Ovary (tissue), 10 donors: ENCODE measurements at places on chromosomes 11 and 22. TPM values are rescaled to one million over a fixed set of nuclear protein-coding genes. Genes with fewer than 3 reads are reported as not detected.

RFPL1 gene
- polyA plus RNA-seq: not detected

GRCh38 chr22:27032091-27032761 lies 374.8 kb downstream of the MIAT start:
- DNase-seq: peak; percentile 44

GRCh38 chr11:44235765-44236201 lies 74.2 kb downstream of the ALX4 start:
- DNase-seq: no peak

DNA sequence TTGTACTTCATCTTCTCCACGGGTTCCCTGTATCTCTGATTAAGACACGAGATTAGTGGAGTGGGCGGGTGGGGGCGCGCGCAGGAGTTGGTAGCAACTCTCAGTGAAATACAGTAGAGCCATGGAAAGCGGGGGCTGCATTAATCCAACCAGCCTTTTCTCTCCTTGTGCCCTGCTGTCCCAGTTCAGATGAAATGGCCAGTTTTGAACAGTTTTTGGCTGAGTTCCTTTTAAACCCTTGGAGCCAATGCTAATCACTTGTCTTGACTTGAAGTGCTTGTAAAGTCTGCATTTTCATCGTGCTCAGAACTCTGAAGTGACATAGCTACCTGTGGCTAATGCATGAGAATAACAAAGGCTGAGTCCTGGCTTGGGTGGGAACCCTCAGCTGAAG lies 734 bp upstream of the TMEM123 start:
- DNase-seq: no peak

DNA sequence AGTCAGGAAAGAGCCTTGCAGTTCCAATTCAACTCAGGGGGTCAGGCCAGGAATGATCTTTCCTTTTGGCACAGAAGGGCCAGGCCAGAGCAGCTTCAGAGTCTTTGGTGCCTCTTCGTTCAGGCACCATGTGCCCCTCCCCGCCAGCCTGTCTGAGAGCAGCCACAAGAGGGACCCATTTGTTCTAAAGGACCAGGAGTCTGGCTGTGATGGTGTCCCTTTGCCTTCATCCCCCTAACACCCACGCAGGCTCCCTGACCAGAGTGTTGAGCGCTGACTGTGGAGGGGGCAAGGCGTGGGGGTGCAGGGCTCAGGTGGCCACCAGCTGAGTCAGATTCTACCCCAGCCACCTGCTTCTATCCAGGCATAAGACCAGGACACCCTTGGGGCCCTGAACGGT lies 156.4 kb downstream of the TTC17 start:
- DNase-seq: no peak

DNA sequence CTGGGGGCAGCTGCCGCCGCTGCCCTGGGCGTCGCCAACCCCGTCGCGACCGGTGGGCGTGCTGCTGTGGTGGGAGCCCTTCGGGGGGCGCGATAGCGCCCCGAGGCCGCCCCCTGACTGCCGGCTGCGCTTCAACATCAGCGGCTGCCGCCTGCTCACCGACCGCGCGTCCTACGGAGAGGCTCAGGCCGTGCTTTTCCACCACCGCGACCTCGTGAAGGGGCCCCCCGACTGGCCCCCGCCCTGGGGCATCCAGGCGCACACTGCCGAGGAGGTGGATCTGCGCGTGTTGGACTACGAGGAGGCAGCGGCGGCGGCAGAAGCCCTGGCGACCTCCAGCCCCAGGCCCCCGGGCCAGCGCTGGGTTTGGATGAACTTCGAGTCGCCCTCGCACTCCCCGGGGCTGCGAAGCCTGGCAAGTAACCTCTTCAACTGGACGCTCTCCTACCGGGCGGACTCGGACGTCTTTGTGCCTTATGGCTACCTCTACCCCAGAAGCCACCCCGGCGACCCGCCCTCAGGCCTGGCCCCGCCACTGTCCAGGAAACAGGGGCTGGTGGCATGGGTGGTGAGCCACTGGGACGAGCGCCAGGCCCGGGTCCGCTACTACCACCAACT lies 1.0 kb downstream of the FUT4 start:
- DNase-seq: peak; percentile 64

GRCh38 chr11:9180784-9181183 lies 84.4 kb downstream of the DENND5A start:
- DNase-seq: no peak

DNA sequence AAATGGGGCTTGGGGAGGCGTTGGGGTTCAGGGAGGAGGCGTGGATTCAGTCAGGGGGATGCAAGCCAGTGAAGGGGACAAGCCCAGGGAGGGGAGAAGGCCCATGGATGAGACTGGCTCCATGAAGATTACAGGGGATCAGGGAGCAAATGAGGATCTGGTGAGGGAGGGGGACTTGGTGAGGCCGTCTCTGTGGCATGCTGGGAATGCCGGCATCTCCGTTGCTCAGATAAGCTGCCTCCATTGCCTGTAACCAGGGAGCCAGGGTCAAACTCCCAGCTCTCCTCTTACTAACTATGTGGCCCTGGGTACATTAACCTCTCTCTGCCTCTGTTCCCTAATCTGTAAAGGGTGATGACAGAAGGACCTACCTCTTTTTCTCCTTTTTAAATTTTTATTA lies 38.7 kb downstream of the TPBGL start:
- DNase-seq: no peak

GRCh38 chr11:14546672-14547071 lies 26.5 kb upstream of the PSMA1 start:
- DNase-seq: no peak

DNA sequence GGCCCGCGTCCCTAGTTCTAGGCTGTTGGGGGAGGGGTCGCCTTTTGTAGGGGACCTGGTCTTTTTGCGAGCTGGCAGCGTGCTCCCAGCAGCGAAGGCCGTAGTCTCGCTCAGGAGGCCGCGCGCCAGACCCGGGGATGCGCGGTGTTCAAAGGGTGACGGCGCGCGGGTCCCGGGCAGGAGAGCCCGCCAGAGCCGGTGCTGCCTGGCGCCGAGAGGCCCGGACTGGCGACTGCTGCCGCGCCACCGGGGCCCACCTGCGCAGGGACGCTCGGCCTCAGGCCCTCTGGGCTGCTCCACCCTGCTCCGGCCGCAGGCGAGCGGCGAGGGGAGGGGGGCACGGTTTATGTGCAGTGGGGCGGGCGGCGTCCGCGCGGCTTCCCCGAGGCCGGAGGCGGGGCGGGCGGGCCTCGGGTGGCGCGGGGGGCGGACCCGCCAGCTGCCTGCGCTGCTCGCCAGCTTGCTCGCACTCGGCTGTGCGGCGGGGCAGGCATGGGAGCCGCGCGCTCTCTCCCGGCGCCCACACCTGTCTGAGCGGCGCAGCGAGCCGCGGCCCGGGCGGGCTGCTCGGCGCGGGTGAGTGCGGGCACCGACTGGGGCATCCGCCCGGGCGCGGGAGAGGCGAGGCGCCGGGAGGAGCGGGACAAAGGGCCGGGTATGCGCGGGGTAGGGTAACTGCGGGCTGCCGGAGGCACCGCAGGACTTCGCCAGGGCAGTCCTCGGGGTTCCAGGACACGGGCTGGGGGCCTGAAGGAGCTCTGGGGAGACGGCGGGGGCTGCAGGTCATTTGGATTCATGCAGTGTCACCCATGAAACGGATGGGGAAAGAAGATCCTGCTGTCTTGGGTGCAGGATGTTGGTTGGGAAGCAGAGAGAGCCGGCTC lies at the start of gene PRSS23:
Gene PRSS23, plus strand, starts transcription at position 467 of the 884 bp plus-strand sequence. CDS start 7,102 bp downstream, outside the sequence.
- peak; percentile 81 for DNase-seq

- no peak for DNase-seq
These were observed 89.7 kb downstream of the LARGE2 start for GRCh38 chr11:46012185-46012584.

GRCh38 chr11:77053217-77054015 lies 13.4 kb upstream of the CAPN5 start:
- DNase-seq: no peak

DNA sequence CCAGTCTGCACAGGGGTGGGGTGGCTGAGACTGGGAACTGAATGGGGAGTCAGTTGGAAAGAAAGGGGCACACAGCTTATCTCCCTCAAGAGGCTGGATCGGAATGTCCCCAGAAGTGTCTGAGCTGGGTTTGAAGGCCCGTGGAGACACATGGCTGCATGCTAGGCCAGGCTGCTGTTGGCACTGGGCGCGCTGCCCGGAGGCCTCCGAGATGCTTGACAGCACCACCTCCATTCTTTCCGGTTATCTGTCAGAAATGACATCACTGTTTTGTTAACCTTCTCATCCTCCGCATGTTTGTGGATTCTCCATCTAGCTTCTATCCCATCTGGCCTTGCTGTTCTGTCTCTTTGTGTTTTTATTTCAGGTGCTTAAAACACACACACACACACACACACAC lies 85.5 kb downstream of the APIP start:
- DNase-seq: no peak

DNA sequence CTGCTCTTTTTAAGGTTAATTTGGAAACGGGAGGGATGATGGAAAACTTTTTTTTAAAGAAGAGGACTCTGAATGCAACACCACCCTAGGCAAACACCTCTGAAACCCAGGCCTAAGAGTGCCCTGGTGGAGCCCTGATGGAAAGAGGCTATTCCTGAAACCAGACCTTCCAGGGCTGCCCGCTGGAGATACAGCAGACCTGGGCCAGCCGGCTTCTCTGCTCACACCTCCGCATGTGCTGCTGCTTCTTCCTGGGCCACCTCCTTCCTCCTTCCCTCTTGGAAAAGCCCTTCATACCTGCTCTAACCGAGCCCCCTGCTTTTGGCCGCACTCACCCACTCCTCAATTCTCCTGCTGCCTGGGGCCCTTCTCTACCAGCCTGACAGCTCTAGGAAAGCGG lies 37.9 kb downstream of the DUSP8 start:
- DNase-seq: no peak

DNA sequence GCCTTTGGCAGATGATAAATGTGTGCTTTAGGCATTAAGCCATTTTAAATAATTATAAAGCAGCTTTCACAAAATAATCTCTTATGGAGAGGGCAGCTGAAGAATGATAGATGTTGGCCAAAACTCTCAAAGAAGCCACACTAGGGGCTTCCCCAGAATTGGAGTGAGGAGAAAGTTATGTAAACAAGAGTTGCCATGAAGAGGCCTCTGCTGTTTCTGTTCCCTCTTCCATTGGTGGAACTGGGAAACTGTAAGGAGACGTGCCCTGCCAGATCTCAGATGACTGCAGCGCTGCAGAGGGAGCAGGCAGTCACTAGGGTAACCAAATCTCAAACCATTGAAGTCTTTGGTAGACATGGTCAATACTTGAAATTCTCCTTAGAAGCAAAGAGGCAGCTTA lies 19.4 kb upstream of the APLP2 start:
- no peak for DNase-seq

DNA sequence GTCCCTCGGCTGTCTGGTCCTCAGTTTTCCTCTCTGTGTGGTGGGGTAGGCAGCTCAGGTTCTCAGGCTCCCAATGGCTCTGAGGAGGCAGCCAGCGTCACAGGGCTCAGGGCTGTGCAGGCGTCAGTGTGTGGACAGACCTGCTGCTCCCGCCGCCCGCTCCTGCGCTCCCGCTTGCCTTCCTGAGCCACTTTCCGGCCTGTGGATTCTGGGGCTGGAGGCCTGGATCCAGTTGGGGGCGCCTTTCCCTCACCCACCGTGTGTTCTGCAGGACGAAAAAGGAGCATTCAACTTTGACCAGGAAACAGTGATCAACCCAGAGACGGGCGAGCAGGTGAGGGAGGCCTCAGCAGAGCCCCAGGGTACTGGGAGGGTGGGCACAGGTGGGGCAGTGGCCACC lies 14.7 kb downstream of the DPP3 start:
- no peak for DNase-seq

NAALAD2 gene
- 3.2 TPM for polyA plus RNA-seq

- DNase-seq: peak; percentile 6
These were observed 8.3 kb downstream of the TRIM29 start for GRCh38 chr11:120129570-120129969.

- no peak for DNase-seq
These were observed 76.0 kb downstream of the UBASH3B start for GRCh38 chr11:122731500-122731913.

DNA sequence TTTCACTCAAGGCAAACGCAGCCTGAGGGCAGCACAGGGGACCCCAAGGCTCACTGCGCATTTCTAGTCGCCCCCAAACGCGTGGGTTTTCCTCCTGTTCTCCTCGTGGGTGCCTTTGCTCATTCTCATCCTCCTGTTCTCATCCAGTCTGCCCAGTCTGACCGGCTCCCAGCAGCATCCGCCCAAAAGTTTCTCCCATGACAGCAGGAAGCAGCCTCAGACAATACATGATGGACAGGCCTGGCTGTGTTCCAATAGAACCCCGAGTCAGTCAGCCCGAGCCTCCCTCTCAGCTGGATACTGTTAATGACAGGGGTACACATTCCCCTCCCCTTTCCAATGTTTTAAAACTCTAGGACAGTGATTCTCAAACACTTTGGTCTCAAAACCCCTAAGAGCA lies 22.5 kb upstream of the KRTAP5-7 start:
- no peak for DNase-seq

TMEM109 gene
- 145 TPM for polyA plus RNA-seq

APOA5 gene
- polyA plus RNA-seq: not detected

GRCh38 chr11:111879637-111879960 lies 258 bp downstream of the CFAP68 start:
- DNase-seq: no peak

KREMEN1 gene
- polyA plus RNA-seq: 32.6 TPM

DNA sequence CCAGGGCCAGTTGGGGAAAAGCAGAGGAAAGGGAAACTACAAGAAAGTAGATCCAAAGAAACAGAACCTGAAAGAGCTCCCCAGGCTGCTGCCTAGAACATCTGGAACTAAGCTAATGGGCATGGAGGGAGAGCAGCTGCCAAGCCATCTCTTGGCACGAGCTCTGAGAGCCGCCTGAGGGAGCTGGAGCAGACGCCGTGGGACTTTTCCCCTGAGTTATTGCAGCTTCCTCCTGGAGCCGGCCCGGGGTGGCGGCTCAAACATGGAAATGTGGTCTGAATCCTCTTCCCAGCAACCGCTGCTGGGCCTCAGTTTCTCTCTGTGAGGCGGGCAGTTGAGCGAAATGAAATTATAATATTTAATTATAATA lies 41.8 kb downstream of the LIF start:
- peak; percentile 65 for DNase-seq

DNA sequence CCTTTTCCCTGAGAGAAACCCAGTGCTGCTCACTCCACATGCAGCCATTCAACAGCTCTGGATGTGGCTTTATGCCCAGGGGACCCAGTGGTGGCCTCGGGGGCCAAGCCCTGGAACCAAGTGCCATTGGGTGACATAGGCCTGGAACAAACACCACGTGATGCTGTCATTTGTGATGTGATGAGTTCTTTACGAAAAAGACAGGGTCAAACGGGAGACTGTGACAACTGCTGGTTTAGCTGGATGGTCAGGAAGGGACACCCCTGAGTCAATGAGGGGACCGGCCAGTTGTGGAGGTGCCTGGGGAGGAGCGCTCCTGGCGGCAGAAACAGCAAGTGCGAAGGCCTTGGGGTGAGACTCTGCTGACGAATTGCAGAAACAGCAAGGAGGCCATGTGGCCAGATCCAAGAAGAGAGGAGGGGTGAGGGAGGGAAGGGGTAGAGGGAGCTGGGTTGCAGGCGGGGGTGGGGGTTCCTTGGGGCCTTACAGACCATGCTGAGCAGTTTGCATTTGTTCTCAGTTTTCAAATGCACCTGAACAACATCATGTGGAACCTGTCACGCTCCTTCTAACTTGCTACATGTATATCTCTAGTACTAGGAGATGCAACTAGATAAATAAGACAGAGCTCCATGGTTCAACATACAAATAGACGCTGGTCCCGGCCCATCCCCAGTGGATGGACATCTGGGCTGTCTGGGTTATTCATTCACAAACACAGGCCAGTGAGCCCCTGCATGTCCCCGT lies 56.1 kb downstream of the IGLL5 start:
- peak; percentile 16 for DNase-seq
